Right ventricle myocardium inferior (tissue), 1 donor: ENCODE measurements at places on chromosomes 7 and 10. TPM values are rescaled to one million over a fixed set of nuclear protein-coding genes. Genes with fewer than 3 reads are reported as not detected.
A peak's percentile ranks its signal among the peaks of the same experiment; 100 is the strongest.

BEND7 gene
- total RNA-seq = 18.6 TPM

DNA sequence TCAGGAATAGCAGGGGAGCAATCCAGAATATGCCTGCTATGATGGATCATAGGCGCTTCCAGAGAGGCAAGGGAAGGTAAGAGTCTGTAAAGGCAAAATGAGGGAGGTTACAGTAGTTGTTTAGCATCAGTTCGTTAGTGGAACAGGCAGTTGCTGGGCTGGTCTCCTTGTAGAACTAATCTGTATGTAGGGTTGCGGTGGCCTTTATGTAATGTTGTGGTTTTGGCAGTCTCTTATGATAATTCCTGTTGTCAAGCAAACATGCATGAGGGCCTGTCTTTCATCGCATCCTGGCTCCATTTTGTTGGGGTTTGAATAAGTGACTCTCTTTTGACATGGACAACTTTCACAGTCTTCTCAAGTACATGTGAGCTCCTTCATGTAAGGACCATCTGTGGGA lies 427.8 kb upstream of the LRGUK start:
- no peak for DNase-seq

GRCh38 chr7:157782041-157782440 lies 445.2 kb downstream of the DNAJB6 start:
- no peak for DNase-seq

MMP21 gene
- total RNA-seq = not detected

DNA sequence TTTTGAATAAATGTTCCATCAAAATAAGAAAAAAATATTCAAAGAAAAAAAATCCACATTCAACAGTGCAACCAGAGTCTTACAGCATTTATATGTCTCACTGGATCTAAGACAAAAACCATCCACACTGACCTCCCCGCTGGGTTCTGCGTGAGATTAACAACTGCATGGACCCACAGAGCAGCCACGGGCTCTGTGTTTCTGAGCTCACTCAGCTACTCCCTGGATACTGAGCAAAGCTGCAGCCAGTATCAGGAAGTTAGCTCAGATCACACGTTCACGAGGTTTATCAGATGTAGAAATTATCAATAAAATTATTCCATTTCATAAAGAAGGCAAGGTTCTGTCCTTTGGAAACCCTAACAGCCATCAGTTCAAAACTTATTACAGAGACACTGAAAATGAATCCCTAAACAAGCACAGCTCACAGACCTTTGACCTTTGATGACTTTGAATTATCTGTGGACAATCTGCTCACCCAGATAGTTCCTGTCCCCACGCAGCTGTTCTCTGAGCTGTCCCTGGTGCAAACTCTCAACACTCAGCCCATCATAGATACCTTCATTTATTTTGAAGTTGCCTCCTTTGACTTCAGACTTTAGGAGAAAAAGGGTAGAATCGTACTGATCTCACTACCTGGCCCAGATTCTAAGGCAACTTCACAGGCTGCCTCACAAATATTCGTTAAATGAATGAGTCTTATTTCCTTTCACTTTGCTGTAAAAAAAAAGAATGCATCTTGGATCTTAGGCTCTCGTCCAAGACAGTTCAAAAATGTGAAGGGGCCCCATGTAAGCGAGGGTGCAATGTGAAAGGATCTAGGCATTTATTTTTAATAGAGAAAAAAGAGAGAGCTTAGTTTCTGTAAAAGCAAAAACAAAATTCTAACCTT lies 67.7 kb upstream of the SVIL start:
- no peak for DNase-seq

GRCh38 chr7:143954135-143954534 lies 509 bp upstream of the OR2F1 start:
- no peak for DNase-seq

- no peak for DNase-seq
Measured at GRCh38 chr7:112215787-112216186, 9.3 kb downstream of the ZNF277 start.

DNA sequence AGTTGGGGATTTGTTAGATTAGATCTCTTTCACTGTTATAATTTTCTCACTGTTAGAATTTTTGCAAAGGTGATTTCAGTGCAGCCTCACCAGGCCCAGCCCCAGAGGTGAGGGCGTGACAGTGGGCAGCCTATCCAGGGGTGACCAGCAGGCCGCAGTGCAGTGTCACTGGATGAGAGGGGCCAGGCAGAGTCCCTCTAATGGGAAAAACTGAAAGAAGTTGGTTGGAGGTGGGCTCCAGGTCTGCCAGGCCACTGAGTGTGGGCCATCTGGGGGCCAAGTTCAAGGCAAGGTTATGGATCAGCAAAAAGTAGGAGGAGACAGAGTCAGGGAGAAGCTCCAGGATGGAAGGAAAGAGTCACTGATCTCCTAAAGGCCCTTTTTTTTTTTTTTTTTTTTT lies 90.5 kb upstream of the SDK1 start:
- DNase-seq = no peak

DNA sequence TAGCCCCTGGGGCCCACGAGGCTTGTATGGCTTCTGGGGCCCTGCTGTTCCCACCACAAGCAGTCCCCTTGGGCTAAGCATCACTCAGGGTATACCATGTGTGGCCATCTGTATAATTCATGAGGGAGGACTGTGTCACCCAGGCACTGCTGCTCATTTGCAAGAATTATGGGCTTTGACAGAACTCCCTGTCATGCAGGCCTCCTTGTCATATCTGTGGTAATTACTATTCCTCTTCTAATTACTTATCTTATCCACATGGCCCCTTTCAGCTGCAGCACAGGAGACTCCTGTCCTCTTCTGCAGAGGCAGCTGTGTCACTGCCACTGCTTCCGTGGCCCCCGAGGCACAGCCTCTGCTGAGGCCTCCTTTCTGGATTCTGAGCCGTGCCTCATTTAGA lies 46.3 kb downstream of the LRMDA start:
- DNase-seq = no peak

- no peak for DNase-seq
Measured at GRCh38 chr7:4244041-4244440, 438.1 kb upstream of the FOXK1 start.

BTBD16 gene
- not detected for total RNA-seq

DNA sequence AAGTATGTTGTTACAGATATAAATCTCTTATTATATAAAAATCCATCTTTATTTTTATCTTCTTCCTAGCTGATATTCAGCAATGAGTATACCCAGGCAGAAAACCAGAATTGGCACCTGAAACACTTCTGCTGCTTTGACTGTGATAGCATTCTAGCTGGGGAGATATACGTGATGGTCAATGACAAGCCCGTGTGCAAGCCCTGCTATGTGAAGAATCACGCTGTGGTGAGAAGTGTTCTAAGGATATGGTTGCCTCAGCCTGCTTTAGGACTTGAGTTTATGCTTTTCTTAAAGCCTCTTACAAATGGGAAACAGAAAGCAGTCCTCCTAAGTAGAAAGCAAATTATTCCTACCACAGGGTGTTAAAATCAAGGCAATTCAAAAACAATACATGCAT lies 41.9 kb downstream of the TES start:
- no peak for DNase-seq

CCL24 gene
- not detected for total RNA-seq

DNA sequence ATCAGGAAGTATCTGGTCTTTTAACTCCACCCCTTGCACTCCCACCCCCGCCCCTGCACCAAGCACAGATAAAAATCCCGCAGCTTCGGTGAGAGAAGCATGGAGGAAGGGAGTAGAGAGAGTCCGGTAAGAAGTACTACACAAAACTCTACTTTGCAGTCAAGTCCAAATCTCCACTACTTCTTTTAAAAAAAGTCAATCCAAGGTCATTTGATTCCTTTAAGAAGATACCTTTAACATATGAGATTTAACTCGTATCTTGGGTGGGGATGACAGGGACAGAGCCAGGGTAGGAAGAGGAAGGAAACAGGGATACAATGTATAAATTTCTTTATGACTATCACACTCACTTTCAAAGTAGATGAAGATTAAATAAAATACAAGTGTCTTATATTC lies 132.1 kb downstream of the NRBF2 start:
- DNase-seq = no peak

- DNase-seq = no peak
Measured at GRCh38 chr10:16545116-16545736, 23.5 kb upstream of the C1QL3 start.

DNA sequence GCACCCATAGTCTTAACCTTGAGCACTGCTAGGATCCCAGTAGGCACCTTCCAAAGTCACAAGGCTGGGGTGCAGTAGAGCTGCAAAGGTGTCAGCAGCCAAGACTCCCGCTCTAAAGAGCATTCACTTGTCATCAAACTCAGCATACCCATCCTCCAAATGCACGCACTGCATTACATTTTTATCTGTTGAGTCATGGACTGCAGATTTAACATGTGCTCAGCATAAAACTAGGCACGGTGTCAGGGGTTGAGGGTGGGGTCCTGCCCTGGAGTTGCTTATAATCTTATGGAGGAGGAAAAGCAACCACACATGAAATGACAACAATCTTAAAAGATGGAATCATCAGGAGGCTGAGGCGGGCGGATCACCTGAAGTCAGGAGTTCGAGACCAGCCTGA lies 102.6 kb downstream of the PARP12 start:
- DNase-seq = no peak

- DNase-seq = no peak
Measured at GRCh38 chr10:119957451-119957850, 64.9 kb downstream of the SEC23IP start.

LIPJ gene
- total RNA-seq = not detected

- DNase-seq = no peak
Measured at GRCh38 chr10:3122486-3123205, 49.9 kb downstream of the PITRM1 start.

GRCh38 chr7:106126170-106126938 lies 14.2 kb upstream of the SYPL1 start:
- DNase-seq = no peak

ANKRD22 gene
- total RNA-seq = not detected

DNA sequence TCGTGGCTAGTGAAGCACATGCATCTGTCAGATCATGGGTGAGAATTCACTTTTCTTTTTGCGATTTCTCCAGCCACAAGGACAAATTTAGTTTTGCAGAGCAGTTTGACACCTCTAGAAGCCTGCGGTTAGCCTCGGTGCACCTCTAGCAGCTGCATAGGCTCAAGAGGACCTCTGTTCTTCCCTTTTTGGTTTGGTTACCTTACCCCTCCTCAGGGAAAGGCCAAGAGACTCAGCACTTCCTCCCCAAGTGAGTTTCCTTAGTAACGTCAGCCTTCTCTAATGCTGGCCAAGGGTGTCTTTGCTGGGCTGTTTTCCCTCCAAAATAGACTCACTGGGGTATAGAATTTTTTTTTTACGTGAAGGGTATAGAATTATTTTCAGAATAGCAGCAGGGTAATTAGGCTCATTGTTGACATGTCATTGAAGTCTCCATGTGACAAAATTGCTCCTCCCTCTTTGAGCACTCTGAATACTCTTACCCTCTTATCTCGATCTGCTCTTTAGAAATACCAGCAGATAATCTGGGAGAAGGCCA lies 97.8 kb downstream of the AUTS2 start:
- DNase-seq = no peak

DNA sequence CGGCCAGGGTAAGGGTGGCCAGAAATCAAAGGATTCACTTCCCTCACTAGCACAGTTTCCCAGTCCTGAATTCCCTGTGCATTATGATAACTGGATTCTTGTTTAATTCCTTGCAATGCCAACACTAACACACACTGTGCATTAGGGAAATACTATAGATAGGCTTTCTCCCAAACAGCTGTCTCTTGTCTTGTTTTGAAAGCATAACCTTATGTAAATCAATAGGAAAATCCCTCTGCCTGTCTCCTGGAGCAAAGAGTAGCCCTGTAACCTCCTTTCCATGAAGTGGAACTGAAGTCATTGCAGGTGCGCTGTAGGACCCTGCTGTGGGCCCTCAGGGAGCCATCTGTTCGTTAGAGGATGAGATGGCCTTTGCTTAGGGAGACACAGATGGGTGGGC lies 82.8 kb upstream of the FAM171A1 start:
- no peak for DNase-seq

VIPR2 gene
- total RNA-seq = 17.0 TPM

GRCh38 chr7:102312317-102312716 lies 25.6 kb downstream of the SH2B2 start:
- no peak for DNase-seq

TDRD1 gene
- total RNA-seq = 4.0 TPM

- no peak for DNase-seq
Measured at GRCh38 chr10:73584737-73585136, 6.4 kb downstream of the USP54 start.

GRCh38 chr7:108415084-108415483 lies 41.2 kb downstream of the NRCAM start:
- no peak for DNase-seq

CALHM1 gene
- not detected for total RNA-seq

DNA sequence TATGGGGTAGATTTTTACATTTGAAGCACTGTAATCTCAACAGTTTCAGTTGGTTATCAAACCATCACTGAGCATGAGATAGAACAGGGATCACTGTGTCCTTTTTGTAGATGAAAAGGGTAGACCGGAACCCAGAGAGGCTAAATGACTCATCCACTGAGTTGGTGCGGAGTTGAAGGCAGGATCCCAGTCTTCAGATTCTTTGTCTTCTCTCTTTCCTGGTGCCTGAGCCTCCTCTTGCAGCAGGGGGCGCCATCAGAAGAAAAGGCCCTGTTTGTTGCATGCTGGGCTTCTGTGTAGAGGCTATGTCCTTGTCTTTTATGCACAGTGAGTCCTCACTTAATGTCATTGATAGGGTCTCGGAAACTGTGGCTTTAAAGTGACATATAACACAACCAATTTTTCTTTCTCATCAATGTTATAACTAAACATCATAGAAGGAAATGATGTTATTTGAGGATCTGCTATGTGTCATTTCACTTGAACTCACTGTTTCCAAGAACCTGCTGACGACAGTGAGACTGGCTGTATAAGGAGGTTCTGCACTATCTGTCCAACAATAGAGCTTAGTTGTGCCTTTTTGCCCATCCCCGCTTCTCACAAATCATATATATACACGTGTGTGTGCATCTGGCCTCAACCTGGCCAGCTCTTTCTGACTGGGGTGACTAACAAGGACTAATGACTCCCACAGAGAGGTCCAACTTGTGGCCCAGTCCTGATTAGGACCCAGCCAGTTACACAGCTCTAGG lies 14.3 kb downstream of the ZNF282 start:
- no peak for DNase-seq

FEZF1 gene
- not detected for total RNA-seq

GRCh38 chr10:6528198-6528950 lies 51.7 kb downstream of the PRKCQ start:
- DNase-seq = no peak

GRCh38 chr10:21452203-21452602 lies 73.3 kb downstream of the SKIDA1 start:
- no peak for DNase-seq

TMEM184A gene
- 0.32 TPM for total RNA-seq

COL17A1 gene
- total RNA-seq = 0.43 TPM

GRCh38 chr10:3666525-3667302 lies 118.3 kb downstream of the KLF6 start:
- peak; percentile 89 for DNase-seq

PRRT4 gene
- total RNA-seq = 2.7 TPM
